ENCODE measurements at places on chromosomes 2 and 18.

- DNase-seq = no peak
Measured at GRCh38 chr2:19029655-19030054, 328.8 kb downstream of the OSR1 start.

DNA sequence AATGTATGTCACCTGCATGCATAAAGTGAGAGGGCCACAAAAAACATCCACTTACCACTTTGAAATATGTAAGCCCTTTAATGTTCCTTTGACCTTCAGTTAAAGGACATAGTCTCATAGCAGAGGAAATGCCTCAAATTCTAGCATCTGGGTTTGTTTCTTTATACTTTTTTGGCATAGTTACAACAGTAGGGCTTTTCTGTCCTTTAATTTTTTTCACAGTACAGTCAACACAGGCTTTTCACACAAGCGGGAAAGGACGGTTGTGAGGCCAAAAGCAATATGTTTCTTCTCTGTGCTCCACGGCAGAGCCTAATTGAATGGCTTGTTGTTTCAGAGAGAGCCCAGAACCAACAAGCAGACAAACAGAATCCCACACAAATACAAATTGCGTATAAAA lies 57.6 kb downstream of the CRIM1 start:
- DNase-seq = no peak

GRCh38 chr2:2271469-2271941 lies 59.6 kb downstream of the MYT1L start:
- DNase-seq = no peak

- DNase-seq = no peak
Measured at GRCh38 chr2:203669820-203670219, 36.6 kb upstream of the CD28 start.

DNA sequence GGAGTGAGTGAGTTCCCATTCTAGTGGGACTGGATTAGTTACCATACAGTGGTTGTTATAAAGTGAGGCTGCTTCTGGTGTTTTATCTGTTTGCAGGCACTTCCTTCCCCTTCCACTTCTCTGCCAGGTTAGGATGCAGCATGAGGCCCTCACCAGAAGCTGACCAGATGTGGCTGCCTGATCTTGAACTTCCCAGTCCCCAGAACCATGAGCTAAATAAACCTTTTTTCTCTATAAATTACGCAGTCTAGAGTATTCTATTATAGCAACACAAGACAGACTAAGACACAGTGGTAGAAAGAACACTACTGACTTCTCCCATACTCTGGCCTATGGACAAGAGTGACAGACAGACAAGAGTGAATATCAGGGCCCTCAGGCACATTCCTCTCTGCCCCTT lies 14.1 kb downstream of the LCT start:
- no peak for DNase-seq

DNA sequence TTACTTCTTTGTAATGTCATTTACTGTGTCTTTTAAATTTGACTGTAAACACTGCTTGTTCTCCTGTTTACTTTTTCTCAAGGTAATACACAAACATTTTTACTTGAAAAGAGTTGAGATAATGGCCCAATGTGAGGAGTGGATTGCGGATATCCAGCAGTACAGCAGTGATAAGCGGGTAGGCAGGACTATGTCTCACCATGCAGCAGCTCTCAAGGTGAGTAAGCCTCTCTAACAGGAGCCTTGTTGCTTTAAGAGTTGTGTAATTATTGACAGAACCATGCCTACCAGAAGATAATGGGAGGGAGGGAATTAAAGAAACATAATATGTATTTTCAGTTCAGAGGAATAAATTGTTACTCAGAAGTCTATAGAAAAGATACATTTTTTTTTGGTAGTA lies 16.5 kb upstream of the TTC27 start:
- DNase-seq = no peak

DNA sequence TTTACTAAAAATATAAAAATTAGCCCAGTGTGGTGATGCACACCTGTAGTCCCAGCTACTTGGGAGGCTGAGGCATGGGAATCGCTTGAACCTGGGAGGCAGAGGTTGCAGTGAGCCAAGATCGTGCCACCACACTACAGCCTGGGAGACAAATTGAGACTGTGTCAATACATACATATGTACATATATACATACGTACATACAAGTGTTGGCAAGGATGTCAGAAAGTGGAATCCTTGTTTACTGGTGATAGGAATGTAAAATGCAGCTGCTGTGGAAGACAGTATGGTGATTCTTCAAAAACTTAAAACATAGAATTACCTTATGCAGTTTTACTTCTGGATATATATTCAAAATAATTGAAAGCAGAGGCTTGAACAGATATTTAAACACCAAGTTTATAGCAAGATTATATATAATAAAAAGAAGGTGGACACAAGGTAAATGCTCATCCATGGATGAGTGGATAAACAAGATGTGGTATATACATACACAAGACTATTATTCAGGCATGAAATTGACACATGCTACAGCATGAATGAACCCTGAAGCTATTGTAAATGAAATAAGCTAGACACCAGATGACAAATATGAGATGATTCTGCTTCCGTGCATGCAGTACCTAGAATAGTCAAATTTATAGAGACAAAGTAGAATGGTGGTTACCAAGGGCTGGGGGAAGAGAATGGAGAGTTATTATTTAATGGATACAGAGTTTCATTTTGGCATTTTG lies 43.2 kb downstream of the CCDC138 start:
- no peak for DNase-seq

DNA sequence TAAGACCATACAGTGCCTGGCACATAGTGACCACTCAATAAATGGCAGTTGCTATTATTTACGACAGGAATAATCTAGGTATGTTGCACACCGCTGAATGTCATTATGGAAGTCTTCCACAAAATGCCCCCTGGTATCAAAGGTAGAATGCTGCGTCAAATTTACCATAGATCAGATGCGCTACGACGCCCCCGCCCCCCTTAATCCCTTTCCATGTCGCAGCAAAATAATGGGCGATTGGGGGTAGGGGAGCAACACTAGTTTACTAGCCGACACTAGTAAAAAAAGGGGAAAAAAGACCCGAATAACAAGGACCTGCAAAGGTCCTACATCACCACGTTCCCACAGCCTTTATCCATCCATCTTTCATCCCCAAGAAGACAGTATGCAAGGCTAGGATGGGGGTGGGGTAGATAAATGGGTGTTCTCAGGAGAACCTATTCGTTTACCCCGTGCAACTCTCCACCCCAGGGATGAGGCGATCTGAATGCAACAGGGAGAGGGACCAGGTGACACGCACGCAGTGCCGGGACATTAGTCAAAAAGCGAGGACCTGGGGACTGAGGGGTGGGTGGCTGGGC lies 455 bp downstream of the PREPL start:
- no peak for DNase-seq

GRCh38 chr2:174659069-174659900 lies 61.7 kb upstream of the WIPF1 start:
- DNase-seq = no peak

DNA sequence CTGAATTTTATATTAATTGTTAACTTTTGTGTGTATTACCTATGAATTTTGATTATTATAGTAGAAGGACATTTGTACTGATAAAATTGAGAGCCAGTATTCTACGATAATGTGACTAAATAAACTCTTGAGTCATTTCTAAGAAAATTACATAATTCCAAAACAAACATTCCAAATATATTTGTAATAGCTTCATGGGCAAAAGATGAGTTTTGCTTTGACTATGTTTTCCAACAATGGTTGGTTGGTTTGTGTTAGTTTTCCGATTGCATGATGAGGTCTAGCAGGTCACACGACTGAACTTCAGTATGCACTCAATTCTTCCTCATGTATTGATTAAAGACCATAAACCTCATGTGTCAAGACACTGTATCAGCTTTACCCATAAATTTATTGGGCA lies 71.7 kb upstream of the WDR75 start:
- no peak for DNase-seq

GRCh38 chr2:139610512-139610911 lies 830.3 kb upstream of the NXPH2 start:
- DNase-seq = no peak

GRCh38 chr2:170503563-170503962 lies 211.6 kb upstream of the SP5 start:
- no peak for DNase-seq

- DNase-seq = no peak
Measured at GRCh38 chr2:210623506-210623905, 67.1 kb downstream of the CPS1 start.

- no peak for DNase-seq
Measured at GRCh38 chr18:26763446-26764110, 101.9 kb downstream of the AQP4 start.

GRCh38 chr2:232888839-232889529 lies 18.9 kb downstream of the SNORC start:
- no peak for DNase-seq

GRCh38 chr2:232476045-232476444 lies 11.6 kb downstream of the ECEL1 start:
- DNase-seq = no peak

DNA sequence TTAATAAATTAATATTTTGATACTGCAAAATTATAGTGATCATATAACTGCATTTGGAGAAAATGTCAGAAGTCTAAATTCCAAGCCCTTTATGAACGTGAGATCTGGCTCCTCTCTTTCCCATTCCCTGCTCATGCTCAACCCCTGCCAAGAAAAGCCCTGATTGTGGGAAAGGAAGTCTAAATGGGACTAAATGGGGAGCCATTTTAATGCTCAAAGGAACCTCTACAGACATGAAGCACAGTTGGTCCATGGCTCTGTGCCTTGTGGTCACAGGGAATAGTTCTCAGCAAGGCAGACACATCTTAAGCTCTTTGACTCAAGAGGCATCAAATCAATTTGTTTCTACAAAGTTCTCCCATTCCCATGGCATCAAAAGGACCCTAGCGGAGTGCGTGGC lies 29.3 kb upstream of the INSIG2 start:
- DNase-seq = no peak

GRCh38 chr18:59340817-59341216 lies 18.2 kb downstream of the LMAN1 start:
- DNase-seq = no peak

DNA sequence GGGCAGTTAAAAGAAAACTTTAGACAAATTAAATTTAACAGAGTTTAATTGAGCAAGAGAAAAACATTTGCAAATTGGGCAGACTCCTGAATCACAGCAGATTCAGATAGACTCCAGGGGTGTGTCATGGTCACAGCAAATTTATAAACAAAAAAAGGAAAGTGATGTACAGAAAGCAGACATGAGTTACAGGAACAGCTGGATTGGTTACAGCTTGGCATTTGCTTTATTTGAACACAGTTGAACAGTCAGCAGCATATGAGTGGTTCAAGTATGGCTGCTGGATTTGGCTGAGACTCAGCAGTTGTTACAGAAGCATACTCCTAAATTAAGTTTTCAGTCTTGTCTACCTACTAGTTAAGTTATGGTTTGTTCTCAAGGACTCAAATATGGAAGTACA lies 82.3 kb upstream of the NYAP2 start:
- no peak for DNase-seq

GRCh38 chr2:50727636-50728339 lies 304.1 kb downstream of the NRXN1 start:
- peak; percentile 74 for DNase-seq

GRCh38 chr2:8426550-8426949 lies 255.3 kb upstream of the ID2 start:
- no peak for DNase-seq

DNA sequence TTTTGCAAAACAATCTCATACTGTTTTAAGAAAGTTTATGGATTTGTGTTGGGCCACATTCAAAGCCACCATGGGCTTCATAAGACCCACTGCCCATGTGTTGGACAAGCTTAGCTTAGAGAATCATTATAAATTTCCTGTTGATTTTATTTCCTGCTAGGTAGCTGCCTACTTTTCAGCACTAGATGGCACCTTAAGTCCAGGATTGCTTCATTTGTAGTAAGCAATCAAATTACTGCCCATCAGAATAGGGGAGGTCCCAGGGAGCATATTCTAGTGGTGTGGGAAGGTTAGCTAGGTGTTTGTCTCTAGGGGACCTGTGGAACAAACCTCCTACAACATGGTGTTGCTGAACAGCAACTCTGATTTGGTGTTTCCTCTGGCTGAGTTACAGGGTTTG lies 11.0 kb upstream of the DCDC2C start:
- no peak for DNase-seq

DNA sequence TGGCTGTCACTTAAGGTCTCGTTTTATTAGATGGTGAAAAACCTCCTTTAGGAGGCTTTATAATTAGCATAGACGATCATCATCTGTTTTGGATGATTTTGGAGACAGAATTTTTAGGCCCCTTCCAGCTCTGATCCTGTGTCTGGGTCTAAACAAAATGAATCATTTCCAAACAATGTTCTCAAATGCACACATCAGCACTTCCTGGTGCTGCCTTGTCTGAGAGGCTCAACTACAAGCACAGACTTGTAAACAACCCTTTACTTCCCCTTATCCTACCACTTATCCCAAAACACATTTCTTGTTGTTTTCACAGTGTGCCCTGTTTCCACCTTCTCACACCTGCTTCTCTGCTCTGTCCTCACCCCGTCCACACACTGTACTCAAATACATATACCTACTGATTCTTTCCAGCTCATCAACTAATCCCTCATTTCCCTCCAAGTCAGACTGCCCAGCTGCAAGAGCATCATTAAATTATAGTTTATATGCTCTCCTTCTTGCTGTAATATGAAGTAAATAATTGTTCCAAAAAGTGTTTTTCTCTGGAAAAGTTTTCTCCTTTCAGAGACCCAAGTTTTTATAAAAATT lies 71.2 kb upstream of the COL3A1 start:
- no peak for DNase-seq

DNA sequence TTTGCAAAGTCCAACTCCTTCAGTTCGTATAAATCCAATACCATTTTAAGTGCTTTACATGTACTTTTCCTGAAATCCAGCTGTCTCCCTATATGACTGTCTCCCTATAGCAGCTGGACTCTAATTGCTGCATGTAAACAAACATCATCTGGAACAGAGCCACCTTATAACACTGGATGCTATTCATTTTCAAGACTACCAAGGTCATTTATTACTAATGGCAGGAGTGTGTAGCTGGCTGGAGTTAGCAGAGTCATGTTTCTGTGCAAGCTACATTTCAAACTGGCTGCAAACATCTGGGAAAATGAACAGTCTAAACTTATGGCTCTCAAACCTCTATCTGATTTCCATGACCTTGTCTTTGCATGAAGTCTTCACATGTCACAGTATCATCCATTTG lies 575.2 kb downstream of the PIK3C3 start:
- no peak for DNase-seq

GRCh38 chr2:73128841-73129535 lies 16.2 kb upstream of the RAB11FIP5 start:
- DNase-seq = no peak

- no peak for DNase-seq
Measured at GRCh38 chr18:36382854-36383253, 85.3 kb downstream of the FHOD3 start.

DNA sequence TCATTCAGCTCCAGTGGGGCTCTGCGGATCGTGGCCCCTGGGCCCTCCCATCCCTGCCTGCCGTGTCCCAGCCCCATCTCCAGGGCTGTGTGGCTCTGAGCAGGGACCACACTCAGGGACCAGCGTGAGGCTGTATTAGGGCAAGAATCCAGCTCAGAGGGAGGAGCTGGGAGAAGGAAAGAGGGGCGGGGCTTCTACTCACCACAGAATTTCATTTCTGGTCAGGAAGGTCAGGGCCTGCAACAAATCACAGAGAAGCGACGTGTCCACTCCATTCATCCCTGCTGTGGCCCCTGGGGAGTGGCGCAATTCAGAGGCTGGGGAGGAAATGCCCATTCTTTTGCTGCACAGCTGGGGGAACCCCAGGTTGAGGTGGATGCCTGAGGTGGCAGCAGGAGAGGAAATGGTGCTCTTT lies 828 bp downstream of the CIB4 start:
- no peak for DNase-seq

- DNase-seq = no peak
Measured at GRCh38 chr18:51767293-51767692, 569.8 kb upstream of the MEX3C start.

- DNase-seq = no peak
Measured at GRCh38 chr18:48915626-48916425, 34.9 kb downstream of the SMAD7 start.

All from NCI-H1930 (cell line).